ENCODE measurements at places on chromosomes 4 and X.

- DNase-seq, result no peak
These were observed 82.3 kb downstream of the SPRY1 start for GRCh38 chr4:123478859-123479345.

GRCh38 chr4:183611210-183611830 lies 47.7 kb downstream of the RWDD4 start:
- DNase-seq, result no peak

GRCh38 chr4:73729534-73730165 lies 10.7 kb upstream of the CXCL8 start:
- DNase-seq, result no peak

DNA sequence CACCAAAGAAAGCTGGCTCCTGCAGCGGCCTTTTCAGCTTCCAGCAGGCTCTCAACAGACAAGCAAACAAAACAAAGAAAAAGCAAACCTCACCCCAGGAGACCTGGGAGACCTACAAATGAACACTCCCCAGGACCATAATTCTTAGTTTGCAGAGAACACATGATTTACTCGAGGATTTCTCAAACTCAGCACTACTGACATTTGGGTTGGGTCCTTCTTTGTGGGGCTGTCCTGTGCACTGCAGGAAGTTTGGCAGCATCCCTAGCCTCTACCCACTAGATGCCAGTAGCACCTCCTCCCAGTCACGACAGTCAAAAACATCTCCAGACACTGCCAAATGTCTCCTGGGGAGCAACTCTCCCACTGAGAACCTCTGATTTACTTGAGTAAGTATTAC lies 21.9 kb downstream of the APOO start:
- no peak for DNase-seq

- DNase-seq, result no peak
These were observed 661 bp downstream of the SPIN4 start for GRCh38 chrX:63350465-63350877.
